T-helper 2 cell (primary cell): ENCODE measurements at places on chromosomes 5 and 9.

DNA sequence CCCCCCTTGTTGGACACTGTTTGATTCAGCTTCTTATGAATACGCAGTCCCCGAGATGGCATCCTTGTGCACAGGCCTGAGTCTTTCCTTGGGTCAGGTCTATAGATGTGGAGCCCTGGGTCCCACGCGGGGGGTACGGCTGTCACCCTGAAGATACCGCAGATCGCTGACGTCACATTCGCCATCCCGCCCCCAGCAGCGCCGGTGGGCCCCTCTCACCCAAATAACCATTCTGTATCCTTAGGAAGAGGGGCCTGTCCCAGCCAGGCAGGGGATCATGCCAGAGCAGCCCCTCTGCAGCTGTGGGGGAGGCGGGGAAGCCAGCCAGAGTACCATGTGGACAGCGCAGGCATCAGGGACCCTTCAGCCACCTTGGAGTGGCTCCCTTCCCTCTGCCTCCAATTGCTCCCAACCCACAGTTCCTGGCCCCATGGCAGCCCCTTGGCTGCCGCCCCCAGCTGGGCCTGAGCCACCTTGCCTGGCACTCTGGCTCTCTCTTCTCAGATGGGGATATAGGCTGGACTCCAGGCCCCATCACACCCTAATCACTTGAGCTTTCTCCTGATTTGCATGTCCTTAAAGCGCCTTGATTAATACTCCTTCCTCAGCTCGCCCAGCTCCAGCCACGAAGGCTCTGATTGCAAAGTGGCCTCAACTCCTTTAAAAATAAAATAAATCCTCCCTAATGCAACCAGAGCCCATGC, 189.8 kb downstream of the C9orf50 start:
- DNase-seq: no peak

DNA sequence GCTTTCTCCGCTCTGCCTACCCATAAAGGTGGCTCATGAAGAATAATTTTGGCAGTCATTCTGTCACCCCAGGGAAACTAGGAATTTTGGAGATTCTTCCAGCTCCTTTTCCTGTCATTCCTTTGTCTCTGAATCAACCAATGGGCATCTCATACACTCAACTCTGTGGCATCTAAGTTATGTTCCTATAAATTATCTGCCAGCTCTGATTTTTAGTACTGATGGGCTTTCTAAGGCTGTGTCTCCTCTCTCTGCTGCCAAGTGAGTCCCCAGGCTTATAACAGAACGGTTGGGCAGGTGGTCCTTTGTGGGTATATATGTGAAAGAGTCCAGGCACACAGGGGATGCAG, 226.8 kb downstream of the NMUR2 start:
- no peak for DNase-seq

- DNase-seq: no peak
Measured at GRCh38 chr9:4309806-4310205, 9.9 kb upstream of the GLIS3 start.

- no peak for DNase-seq
Measured at GRCh38 chr9:19380826-19381075, 715 bp upstream of the RPS6 start.

- no peak for DNase-seq
Measured at GRCh38 chr9:87350915-87351314, 146.8 kb upstream of the DAPK1 start.

DNA sequence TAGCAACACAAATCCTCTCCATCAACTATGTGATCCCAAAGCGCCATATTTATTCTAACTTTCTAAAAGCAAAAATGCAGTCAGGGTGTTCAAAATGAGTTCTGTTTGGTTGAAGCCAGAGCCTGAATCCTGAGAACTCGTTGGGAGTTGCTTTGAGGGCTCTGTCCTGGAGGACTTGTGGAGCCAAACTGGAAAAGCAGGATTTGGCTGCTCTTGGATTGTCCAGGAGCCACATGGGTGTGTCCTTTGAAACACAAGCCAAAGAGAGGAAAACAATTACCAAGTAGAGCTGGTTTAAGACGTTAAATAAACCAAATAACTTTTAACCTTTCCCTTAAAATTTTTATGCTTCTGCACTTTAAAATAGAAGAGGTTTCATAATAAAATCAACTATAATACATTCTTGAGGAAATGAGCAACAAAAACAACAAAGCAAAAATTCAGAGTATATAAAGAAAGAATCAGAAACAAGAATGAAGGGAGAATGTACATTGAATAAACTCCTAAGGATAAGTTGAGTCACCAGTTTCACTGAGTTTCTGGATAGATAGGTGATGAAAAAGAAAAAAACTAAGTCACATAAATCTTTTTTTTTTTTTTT, 13.5 kb downstream of the C5orf46 start:
- no peak for DNase-seq

- DNase-seq: no peak
Measured at GRCh38 chr9:30196941-30197340, 2187.5 kb upstream of the ACO1 start.

GRCh38 chr5:963673-964531, 44.7 kb upstream of the NKD2 start:
- peak; percentile 28 for DNase-seq

- no peak for DNase-seq
Measured at GRCh38 chr9:98944057-98944733, 488 bp downstream of the COL15A1 start.

GRCh38 chr5:158074992-158075769, 216.2 kb upstream of the CLINT1 start:
- DNase-seq: no peak

- no peak for DNase-seq
Measured at GRCh38 chr5:151023651-151024050, 3.3 kb downstream of the GPX3 start.

GRCh38 chr5:141695627-141696215, 13.7 kb upstream of the ARAP3 start:
- DNase-seq: no peak

GRCh38 chr9:4982721-4983482, 2.2 kb upstream of the JAK2 start:
- DNase-seq: no peak

DNA sequence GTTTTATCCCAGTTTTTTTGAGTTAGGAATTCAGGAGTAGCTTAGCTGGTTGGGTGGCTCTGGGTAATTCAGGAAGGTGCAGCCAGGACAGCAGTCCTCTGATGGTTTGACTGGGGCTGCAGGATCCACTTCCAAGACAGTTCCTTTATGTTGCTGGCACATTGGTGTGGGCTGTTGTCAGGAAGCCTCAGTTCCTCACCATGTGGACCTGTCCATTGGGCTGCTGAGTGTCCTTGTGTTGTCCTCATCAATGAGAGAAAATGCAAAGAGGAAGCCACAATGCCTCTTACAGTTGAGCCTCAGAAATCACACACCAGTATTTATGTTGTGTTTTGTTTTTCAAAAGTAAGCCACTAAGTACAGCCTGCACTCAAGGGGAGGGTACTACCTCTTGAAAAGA, 140.9 kb downstream of the MAST4 start:
- no peak for DNase-seq

DNA sequence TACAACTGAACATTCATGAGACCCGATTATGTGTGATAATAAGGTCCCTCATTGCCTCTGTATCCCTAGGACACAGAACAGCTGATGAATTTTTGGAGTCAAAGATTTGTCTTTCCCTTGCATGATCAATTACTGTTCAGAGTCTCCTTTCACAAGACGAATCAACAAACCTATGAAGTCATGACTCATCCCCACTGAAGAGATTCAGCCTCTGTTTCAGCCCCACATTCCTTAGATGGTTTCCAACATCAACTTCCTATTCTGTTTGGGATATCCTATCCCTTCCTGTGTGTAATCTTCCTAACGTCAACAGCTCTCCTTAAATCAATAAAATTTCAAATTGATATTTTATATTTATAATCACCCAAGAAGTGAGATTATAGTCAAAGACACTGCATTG, 199.0 kb downstream of the DNAH5 start:
- DNase-seq: no peak

DNA sequence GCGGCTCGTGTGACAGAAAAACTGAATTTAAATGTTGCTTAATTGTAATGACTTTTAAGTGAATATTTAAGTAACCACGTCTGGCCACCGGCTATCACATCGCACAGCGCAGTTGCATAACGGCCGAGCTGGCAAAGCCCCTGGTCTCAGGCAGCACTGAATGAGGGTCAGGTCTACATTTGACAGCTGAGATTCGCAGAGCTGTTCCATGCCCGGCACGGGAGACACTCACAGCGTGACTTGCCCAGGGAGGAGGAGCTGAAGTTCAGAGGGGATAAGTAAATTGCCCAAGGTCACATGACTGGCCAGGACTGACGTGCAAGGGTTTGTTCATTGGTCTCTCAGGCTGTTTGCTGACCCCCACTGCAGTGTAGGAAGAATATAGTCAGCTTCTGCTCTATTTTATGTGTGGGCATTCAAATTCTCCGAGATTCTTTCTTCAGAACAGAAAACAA, 17.4 kb upstream of the COL5A1 start:
- DNase-seq: no peak

DNA sequence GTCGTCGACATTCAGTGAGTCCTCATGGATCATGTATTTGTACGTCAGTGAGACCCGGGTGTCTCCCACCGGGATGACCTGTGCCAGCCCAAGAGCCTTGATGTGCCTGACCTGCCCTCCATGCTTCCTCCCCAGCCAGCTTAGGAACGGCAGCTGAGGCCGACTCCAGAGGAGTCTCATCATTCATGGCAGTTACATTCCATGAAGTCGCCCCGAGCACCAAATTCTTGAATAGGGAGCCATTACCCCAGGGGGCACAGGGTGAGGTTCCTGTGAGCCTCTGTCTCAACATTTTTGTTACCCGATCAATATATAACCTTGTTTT, 67.8 kb downstream of the ZNF354C start:
- DNase-seq: no peak

- DNase-seq: no peak
Measured at GRCh38 chr9:8825585-8826147, 1026.1 kb upstream of the DMAC1 start.

GRCh38 chr9:109821711-109822110, 41.7 kb downstream of the PALM2AKAP2 start:
- DNase-seq: no peak

DNA sequence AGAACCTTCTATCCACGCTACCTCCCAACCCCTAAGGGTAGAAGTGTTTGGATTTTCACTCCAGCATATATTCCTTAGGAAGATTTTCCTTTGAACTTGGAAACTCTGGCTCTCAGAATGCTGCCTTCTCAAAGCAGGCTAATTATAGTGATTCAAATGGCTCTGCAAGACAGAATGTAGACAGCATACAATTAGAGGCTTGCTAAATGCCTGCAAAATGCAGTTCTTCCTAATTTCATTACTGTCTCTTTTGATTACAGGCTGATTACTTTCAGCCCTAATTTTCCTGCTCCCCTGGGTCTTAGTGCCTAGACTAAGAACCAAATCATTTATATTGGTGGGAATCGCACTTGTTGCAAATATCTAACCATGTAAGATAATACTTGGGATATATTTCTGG, 50.8 kb downstream of the ANKDD1B start:
- DNase-seq: no peak
